ENCODE measurements at places on chromosomes 2 and 18.

- no peak for DNase-seq
Measured at GRCh38 chr18:78238404-78239089, 741.1 kb upstream of the SALL3 start.

- DNase-seq, result no peak
Measured at GRCh38 chr2:102581911-102582310, 37.4 kb upstream of the SLC9A2 start.

DNA sequence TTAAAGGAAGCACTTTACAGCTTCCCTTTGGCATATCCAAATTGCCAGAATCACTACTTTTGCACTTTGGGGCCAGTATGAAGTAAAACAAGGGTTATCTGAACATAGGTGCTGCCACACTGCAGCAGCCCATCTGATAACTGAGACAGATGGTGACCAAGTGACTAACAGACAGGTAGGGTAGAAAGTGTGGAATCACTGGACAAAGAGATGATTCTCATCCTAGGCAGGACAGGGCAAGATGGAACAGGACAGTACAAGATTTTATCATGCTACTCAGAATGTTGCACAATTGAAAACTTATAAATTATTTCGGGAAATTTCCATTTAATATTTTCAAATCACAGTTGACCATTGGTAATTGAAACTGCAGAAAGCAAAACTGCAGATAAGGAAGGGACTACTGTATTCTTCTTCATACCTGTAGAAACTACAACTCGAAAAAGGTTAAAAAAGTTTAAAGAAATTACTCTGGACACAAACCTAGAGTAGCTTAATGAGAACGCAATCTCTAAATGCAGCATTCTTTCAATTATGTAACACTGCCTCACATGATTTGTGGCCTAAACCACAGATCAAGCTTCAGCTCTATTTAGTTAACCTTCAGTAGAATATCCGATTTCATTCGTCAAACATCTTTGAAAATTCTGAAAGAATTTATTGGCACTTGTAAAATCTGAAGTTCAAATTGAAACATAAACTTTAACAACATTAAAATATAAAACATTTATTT, 31.4 kb downstream of the HEATR5B start:
- no peak for DNase-seq

DNA sequence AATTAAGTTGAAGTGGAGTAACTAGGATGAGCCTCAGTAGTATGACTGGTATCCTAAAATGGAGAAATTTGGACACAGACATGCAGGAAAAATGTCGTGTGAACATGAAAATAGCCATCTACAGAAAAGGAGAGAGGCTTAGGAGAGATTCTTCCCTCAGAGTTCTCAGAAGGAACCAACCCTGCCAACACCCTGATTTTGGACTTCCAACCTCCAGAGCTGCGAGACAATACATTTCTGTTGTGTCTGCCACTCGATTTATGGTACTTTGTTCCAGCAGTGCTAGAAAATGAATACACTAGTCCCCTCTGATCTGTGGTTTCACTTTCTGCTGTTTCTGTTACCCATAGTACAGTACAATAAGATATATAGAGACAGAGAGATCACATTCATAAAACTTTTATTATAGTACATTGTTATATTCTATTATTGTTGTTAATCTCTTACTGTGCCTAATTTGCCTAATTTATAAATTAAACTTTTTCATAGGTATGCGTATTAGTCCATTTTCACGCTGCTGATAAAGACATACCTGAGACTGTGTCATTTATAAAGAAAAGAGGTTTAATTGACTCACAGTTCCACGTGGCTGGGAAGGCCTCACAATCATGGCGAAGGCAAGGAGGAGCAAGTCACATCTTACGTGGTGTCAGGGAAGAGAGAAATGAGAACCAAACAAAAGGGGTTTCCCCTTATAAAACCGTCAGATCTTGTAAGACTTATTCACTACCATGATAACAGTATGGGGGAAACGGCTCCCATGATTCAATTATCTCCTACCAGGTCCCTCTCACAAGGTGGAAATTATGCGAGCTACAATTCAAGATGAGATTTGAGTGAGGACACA, 41.3 kb downstream of the PLEKHA3 start:
- DNase-seq, result no peak

DNA sequence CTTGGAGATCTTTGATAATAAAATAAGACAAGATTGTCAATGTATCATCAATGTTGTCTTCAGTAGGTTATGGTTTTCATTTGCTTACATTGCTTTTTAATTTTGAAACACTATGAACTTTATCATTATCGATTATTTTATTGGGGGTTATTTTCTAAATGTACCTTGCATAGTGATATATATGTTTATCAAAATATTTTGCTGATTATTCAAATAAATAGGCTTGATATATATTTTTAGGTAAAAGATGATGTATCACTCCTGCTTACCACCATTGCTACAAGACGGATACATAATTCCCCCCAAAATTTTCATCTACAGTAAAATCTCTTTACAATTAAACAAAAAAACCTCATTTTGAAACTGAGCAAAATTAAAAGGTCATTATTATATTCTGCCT, 293.8 kb downstream of the SUCLG1 start:
- DNase-seq, result no peak

- DNase-seq, result no peak
Measured at GRCh38 chr18:22422909-22423548, 5.3 kb upstream of the CTAGE1 start.

GRCh38 chr18:12442946-12443345, 35.2 kb downstream of the PRELID3A start:
- DNase-seq, result no peak

- DNase-seq, result no peak
Measured at GRCh38 chr18:54952026-54952425, 7.2 kb downstream of the CCDC68 start.

DNA sequence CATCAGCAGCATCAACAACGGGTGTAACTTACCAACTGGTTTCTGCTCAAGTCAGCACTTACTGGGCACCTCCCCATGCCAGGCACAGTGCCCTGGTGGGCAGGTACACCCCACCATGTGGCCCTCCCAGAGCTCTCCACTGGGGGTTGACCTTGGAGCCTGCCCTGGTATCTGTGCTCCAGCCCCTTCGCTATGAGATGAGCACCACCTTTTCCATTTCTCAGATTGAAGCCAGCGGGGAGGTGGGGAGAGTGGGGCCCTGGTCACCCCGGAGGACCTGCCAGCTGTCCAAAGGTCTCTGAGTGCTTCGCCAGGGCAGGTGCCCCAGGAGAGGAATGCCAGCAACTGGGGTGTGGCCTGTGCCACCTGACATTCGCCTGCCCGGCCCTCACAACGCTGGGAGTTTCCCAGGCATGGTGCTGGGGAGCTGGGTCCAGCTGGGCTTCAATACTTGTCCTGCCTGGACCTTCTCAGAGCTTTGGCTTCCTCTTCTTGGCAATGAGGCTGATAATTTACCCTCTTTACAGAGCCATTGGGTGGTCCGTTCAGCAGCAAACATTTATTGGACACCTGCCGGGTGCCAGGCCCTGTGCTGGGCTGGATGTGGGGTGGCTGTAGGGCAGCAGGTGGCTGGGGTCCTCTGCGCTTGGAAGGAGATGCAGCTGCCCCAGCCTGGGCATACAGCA, 5.9 kb upstream of the ZAP70 start:
- no peak for DNase-seq

- no peak for DNase-seq
Measured at GRCh38 chr2:85770369-85770768, 16.6 kb downstream of the ATOH8 start.

DNA sequence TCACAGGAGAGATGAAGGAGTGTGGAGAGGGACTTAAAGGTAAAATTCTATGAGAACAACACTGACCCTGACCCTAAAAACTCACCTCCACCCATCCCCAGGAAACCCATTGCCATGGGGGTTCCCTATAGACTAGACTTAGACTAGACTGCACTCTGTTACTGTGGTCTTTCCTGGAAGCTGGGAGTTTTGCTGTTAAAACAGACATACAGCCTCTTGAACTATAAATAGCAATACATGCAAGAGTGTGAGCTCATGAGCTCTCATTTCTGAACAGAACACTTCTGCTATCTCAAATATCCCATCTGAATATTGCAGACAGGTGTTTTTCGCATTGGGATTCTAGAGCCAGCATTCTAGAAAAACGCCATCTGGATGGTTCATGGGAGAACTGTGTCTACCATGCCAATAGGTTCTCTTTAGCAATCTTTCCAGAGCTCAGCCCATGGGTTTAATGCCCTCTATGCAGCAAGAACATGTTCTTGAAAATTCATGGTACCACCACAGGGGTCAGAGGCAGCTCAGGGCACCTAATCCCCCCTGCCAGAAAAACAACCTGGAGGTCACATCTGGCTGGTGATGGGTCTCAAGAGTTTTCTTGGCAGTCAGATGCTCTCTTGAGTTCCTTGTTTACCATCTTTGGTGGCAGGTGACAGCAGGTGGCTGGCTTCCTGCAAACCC, 51.9 kb downstream of the SLC14A2 start:
- DNase-seq, result no peak

DNA sequence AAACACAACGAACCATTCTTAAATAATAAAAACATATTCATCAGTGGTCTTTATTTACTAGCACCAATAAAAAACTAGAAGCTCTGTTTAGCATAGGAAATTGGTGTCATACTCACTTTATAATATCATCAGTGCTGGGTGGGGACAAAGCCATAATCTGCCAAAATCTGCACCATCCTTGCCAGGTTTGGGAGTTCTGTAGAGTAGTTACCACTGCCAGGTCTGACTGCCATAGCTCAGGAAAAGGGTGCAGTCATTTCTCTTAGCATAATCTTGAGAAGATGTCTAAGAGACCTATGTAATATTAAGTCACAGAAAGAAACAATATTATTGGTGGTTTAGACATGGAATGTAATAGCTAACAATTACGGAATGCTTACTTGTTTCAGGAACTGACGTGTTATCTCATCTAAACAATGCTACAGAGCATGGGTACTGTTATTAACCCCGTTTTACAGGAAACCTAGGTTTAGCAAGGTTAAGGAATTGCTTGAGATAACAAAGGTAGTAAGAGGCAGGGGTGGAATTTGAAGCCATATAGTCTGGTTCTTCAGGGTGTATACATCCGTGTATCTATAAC, 1.6 kb upstream of the MARCHF7 start:
- DNase-seq, result no peak
